Eye (tissue), 1 donor: ENCODE measurements at places on chromosomes 2 and 18.

DNA sequence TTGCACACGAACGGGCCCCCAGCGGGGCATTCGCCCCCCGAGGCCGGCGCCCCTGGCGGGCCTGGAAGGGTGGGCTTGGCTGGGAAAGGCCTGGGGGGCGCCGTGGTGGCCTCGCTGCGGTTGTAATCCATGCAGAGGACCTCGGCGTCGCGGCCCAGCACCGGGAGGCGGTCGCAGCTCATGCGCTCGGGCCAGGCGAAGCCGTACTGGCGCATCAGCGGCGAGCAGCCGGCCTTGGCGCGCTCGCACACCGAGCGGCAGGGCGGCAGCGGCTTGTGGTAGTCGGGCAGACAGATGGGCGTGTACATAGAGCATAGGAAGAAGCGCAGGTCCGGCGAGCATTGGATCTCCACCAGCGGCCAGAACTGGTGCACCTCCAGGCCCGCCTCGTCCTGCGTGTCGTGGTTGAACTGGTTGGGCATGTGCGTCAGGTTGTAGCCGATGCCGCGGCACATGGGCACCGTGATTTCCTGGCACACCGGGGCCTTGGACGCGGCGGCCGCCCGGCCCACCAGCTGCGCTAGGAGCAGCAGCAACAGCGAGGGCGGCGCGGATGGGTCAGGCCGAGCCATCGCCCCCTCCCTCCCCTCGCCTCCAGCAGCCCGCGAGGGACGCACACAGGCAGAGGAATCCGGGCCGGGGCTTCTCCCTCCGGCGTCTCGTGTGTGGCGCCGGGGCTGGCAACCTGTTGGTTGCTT is 1.4 kb downstream of the FZD5 start:
- DNase-seq, result peak; percentile 71

- DNase-seq, result peak; percentile 25
These were observed 36.8 kb upstream of the WIPF1 start for GRCh38 chr2:174634130-174635014.

DNA sequence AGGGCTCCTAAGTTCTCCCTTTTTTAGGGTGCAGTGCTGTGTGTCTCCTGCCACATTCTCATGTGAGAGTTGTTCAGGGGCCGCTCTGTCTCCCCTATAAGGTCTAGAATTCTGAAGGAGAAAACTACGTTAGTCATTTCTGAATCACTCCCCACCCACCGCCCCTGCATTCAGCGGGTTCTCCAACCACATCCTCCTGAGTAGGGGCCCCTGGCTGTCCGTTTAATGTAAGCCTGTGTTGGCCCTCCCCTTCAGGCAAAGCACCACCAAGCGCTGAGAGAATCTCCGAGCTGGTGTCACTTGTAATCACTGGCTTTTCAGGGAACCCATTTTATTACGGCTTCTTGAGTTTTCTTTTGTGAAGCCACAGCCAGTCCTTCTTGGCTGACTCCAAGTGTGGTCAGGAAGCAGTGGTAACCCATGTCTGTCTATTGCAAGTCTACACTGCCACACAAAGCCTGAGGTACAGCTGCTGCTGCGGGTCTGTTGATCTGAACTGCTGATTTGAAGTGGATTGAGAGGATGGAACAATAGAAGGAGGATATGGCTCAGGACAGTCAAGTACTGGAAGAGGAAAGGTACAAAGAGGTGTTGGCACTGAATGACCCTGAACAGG is 16.9 kb downstream of the LCT start:
- no peak for DNase-seq

DNA sequence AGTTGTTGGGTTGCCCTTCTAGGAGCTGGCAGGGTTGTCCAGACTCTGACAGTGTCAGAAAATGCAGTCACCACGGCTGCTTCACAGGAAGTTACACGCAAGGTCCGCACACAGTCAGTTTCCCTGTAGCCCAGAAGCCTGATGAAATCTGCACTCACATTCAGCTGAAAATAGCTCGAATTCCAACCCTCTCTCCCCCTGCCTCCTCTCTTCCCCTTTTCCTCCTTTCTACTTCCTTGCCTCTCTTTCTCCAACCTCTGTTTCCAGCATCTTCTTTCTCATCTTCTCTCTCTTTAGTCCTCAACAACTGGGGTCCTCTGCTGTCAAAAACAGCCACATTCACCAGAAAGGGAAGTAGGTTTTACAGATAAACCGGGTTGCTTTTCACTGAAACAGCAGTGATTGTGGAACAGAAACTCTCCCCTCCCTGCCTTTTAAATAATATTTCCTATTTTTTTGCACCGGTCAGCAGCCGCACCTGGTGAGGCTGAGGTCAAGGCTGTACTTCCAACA is 69.3 kb downstream of the BCL11A start:
- peak; percentile 54 for DNase-seq

GRCh38 chr18:79912994-79913831 is 38.2 kb downstream of the SLC66A2 start:
- no peak for DNase-seq

- no peak for DNase-seq
These were observed 101.0 kb upstream of the CTDP1 start for GRCh38 chr18:79578396-79579260.

GRCh38 chr18:55326134-55326533 is 261.9 kb downstream of the TCF4 start:
- DNase-seq, result no peak
